ENCODE measurements at places on chromosomes 3 and 15.

- DNase-seq = no peak
Observed at GRCh38 chr15:33279613-33280205, 31.1 kb upstream of the RYR3 start.

DNA sequence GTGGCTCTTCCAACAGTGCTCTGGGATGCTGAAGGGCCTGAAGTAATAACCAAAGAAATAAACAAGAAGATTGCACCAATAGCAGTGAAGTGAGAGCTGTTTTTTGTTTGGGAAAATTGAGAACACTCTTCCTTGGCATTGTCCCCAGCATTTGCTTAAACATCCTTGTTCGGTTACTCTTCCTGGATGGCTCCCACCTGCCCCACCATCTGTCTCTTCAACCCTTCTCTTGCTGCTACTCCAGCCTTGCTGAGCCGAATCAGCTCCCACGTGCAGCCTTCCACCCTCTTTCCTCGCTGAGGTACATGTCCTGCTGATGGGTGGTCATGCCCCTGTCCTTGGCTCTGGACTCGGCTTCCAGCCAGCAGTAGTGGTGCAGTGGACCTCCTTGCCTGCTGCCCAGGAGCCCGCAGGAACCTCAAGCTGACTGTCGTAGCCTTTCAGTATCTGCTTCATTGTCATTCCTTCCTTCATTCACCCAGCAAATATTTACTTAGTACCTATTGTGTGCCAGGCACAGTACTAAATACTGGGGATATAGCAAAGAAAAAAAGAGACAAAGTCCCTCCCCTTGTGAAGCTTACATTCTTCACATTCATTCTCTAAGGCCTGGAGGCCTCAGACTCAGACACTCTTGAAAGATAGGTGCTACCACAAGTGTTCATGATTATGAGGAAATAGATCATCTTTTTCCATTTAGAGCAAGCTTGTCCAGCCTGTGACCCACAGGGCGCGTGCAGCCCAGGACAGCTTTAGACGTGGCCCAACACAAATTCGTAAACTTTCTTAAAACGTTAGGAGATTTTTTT lies 17.1 kb upstream of the VILL start:
- DNase-seq = no peak

DNA sequence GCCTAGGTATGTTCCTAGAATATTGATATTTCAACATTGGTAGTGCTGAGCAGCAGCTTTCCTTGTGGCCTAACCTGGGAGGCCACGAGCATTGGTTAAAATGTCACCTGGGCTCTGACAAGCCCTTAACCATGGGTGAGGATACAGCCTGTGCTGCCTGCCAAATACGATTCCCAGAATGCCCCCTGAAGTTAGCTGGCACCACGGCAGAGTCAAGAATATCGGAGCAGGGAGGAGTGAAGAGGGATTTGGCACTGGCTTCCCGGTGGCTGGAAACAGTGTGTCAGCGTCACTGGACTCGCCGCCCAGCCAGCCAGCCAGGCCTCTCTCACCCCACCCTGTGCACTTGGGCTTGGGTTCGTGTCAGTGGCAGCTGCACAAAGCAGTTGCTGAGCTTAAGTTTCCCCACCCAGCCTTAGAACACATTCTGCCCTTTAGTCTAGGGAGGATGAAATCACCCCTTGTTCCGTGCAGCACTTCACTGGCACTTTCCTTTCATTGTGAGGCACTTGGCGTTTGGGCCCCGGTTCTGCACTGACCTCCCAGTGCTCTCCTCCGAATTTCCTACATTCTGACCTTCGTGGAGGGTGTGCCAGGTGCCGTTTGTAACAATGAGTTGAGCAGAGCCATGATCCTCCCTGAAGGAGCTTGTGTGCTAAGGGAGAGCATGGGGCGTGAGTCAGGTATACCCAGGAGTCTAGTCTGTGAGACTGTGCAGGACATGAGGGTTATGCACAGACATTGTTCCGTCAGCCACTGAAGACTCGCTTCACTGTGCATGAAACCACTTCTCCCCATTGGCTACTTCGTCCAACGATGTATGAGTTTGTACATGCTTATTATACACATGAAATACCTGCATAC lies 152.8 kb upstream of the BHLHE40 start:
- no peak for DNase-seq

DNA sequence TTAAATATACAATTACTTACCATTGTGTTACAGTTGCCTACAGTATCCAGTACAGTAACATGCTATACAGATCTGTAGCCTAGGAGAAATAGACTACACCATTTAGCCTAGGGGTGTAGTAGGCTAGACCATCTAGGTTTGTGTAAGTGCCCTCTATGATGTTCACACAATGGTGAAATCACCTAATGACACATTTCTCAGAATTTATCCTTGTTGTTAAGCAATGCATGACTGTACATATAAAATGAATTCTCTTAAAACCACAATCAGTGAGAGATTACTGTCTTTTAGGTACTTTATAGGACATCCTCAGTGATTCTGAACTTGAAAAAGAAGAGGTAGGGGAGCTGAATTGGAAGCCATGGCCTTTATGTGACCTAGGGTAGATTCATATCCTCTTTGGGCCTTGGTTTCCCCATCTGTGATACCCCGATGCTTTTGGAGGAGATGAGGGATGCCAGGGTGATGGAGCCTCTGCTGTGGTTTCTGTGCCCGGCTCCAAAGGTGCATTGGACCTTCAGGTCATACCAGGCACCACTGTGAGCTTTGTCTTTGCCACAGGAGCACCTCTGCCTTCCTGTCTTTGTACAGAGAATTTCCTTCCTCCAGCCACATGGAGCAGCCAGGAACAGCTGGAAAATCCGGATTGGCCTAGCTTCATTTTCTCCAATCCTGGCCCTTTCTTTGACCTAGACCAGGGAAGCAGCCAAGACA lies 51.9 kb upstream of the FLNB start:
- no peak for DNase-seq

- DNase-seq = peak; percentile 39
Observed at GRCh38 chr3:114223143-114223542, 14.2 kb downstream of the ZNF80 start.
